ENCODE measurements at places on chromosomes 16 and 17.

GRCh38 chr17:9023392-9024218 is 2.3 kb downstream of the NTN1 start:
- DNase-seq = no peak

- no peak for DNase-seq
These were observed 165.8 kb upstream of the AXIN2 start for GRCh38 chr17:65727246-65727645.

DNA sequence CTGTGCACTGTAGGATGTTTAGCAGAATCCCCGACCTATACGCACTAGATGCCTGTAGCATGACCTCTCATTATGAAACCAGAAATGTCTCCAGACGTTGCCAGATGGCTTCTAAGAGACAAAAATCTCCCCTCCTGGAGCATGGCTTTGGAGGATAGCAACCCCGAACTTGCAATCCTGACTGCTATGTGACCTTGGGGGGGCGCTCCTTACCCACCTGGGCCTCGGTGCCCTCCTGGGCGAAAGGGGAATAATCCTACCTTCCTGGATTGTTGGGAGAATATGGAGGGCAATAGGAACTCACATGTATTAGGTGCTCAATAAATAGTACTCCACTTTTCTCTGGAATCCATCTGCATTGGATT is 8.1 kb downstream of the MRM1 start:
- DNase-seq = no peak

GRCh38 chr17:53941231-53941630 is 118.5 kb downstream of the KIF2B start:
- no peak for DNase-seq

GRCh38 chr16:50288026-50288425 is 21.7 kb downstream of the ADCY7 start:
- DNase-seq = no peak

DNA sequence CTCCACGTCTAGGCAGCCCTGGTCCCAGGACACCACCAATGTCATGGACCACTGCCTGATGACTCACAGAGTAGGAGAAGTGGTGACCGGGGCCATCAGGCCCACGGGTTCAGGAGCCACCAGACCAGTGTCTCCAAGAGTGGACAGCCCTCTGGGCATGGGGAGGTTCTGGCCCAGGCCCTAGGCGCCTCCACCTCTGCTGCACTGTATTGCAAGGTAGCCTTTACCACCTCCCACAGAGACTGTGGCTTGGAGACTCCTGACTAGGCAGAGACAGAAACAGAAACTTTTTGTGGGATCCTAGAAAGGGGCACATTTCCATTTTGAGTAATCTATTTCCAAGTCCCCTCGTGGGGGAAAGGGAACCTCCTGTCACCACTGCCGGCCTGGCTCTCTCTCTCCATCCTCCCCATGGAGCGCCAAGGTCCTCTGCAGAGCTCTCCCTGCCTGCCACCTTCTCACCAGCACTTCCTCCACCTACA is 2.9 kb downstream of the CDIP1 start:
- DNase-seq = no peak
